Osteocyte (in vitro differentiated cells): ENCODE measurements at places on chromosomes 11 and 22.

DNA sequence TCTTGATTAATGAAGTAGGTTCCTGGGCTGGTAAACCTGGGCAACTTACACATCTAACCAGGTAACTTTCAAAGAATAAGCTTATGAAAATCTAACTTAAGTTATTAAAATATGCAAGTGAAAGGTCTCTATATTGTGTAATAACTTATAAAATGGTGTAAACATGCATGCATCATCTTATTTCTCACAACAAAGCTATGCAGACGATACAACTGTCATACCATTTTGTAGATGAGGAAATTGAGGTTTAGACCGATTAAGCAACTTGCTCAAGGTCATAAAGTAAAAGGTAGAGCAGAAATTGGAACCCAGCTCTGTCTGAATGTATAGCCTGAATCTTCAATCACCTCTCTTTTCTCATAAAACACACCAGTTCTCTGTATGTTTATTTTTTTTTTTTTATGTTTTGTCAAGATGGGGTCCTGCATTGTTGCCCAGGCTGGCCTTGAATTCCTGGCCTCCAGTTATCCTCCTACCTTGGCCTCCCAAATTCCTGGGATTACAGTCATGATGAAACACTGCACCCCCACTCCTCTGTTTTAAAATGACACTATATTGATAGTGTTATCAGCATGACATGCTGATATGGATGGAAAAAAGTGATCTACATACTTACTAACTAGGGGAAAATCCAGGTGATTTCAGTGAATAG is 109.6 kb downstream of the SGSM3 start:
- DNase-seq: no peak

DNA sequence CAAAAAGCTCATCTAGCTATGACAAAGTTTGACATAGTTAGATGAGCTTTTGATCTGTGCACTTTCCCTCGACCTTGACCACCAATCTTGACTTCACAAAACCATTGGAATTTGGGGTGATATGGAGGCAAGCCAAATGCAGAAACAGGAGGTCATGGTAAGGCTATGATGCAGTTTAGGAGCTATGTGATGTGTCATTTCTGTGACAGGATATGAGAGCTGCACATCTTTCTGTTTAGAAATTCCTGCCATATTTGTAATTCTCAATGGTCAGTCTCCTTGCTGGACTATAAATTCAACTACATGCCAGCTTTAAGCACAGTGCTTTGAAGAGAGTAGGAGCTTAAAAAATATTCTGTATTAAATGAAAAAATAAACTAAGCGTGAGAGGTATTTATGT is 12.9 kb downstream of the OR51B6 start:
- DNase-seq: no peak

GRCh38 chr11:2814751-2815150 is 70.8 kb downstream of the CDKN1C start:
- no peak for DNase-seq

DNA sequence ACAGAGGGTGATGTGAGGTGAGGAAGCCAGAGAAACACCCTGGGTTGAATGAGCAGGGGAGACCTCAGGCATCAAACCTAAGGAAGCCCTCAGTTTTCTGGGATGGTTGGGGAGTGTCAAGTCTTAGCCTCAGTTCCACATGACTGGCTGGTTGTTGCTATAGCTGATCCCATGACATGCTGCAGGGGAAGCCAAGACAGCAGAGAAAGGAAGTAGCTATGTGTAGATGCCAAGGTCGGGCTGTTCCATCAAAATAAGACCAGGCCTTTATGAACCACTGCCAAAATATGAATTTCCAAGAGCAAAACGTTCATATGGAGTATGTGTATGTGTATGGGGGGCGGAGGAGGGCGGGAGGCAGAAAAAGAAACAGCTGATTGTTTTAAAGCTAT is 11.6 kb downstream of the CD59 start:
- DNase-seq: no peak

GRCh38 chr11:83140691-83141455 is 16.1 kb upstream of the PCF11 start:
- no peak for DNase-seq
